ENCODE measurements at places on chromosomes 11 and 22.

DNA sequence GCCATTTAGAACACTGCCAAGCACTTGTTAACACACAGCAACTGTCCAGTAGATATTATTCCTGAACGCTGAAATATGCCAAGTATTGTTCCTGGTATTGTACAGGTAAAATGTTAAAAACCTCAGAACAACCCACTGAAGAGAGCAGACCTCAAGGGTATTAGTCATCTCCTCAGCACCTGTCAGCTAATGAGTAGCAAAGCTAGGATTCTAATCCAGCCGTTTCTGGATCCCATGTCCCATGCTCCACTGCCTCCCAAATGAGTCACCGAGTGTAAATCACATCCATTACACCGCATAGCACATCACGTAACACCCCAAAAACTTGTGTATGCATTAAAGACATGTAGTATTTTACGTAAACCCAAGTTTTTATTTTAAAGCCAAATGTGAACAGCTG lies 705.4 kb upstream of the TENM4 start:
- peak; percentile 5 for DNase-seq

DNA sequence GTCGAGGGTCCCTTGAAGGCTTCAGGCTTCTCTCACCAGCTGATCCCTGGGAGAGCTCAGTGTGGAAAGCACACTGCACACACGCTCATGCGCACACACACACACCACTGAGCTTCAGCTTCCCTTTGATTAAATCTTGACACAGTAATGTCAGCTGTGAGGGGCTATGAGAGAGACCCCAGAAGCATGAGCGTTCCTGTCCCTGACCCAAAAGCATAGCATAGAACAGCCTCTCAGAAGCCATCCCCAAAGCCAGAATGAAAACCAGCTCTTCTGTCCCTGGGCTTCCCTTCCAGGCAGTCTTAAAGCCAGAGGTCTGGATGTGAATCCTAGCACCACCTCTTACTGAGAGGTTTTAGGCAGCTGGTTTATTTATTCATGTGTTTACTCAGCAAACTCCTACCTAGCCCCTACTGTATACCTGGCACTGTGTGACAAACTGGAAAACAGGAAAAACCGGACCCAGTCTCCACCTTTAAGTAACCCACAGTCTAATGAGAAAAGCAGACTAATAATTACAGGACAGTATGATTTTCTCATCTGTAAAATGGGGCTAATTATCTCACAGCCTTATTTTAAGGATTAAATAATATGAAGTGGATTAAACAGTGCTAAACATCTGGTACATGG lies 15.9 kb downstream of the GALNT18 start:
- DNase-seq = peak; percentile 36

- DNase-seq = no peak
These were observed 51.3 kb upstream of the DRD2 start for GRCh38 chr11:113526521-113526920.

GRCh38 chr11:30316237-30316636 lies 6.7 kb upstream of the ARL14EP start:
- DNase-seq = no peak

GRCh38 chr11:128235426-128235825 lies 351.9 kb downstream of the ETS1 start:
- peak; percentile 79 for DNase-seq

- peak; percentile 98 for DNase-seq
These were observed 92.9 kb downstream of the NELL1 start for GRCh38 chr11:20762116-20762844.

Measured in NCI-H2029 treated with DMSO at 0.1 percent for 48 hours (cell line).